ENCODE measurements at places on chromosomes 5 and 9.
A peak's percentile ranks its signal among the peaks of the same experiment; 100 is the strongest.

GRCh38 chr9:71098801-71099200, 22.6 kb downstream of the TRPM3 start:
- DNase-seq, result no peak

DNA sequence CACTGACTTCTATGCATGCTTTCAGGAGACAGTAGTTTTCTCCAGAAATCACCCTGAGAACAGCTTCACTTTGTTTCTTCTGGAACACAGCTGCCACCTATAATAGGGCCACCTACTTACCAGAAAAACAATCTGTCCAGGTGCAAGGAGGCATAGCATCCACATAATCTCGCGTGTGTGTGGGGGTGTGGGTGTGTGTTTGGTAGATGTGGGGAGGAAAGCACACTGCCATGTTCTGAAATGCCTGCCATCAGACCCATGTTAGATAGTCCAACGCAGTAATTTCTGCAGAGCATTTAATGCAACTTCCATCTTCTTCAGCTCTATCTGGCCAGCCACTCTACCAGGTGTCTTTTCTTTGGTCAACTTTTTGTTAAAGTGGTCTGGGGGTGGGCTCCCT, 102.9 kb downstream of the ACER2 start:
- DNase-seq, result no peak

DNA sequence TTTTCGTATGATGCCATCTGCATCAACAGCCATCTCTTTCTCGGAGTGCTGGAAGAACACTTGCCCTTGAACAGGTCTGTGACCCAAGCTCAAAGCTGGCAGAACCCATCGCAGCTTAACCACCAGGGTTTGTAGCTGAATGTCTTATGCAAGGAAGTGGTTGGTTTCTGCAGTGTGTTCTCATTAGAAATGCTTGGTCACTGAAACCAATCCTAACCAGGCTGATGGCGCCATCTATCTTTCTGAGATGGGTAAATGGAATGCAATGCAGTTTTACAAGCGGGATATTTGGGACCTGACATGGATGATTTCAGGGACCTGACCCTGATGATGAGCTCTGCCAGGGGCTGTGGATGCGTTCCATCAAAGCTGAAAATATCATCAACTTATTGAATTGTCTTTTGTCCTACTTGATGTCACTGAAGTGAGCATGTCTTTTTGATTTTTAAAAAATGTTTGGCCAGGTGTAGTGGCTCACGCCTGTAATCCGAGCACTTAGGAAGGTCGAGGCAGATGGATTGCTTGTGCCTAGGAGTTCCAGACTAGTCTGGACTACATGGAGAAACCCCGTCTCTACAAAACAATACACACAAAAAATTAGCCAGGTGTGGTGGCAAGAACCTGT, 28.7 kb downstream of the DMRT3 start:
- peak; percentile 78 for DNase-seq

GRCh38 chr5:133627180-133627579, 14.8 kb upstream of the FSTL4 start:
- DNase-seq, result no peak

GRCh38 chr9:406886-407654, 192.4 kb downstream of the DOCK8 start:
- no peak for DNase-seq

DNA sequence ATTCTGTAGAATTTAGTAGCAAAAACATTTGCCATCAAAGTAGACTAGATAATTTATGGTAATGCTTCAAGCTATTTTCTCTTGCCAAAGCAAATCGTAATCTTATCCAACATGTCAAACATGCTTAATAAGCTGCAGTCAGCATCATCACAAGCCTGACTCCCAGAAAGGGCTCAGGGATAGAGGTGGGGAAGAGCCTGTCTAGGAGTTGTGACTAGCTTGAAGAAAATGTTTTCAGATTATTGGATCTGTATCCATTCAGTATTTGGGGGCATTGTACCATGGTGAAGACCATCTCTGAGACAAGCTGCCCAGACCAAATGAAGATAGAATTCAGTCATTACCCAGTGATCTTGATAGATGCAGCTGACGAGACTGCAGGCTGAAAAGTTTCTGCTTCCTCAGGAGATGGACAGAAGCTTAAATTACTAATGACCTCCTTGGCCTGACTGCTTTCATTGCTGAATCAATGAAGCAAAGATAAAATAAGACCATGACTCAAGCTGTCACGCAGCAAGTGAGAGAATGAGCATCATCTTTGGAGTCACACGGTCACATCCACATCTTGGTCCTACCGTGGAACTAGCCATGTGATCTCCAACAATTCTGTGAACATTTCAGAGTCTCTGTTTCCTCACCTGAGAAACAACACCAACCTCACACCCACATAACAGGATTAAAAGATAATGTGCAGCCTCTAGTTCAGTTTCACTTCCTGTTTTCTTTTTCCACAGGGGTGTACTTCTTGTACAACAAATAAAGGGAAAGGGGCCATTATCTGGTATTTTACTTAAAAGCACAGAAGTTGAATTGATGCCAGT, 9.4 kb downstream of the ERAP2 start:
- DNase-seq, result peak; percentile 85

DNA sequence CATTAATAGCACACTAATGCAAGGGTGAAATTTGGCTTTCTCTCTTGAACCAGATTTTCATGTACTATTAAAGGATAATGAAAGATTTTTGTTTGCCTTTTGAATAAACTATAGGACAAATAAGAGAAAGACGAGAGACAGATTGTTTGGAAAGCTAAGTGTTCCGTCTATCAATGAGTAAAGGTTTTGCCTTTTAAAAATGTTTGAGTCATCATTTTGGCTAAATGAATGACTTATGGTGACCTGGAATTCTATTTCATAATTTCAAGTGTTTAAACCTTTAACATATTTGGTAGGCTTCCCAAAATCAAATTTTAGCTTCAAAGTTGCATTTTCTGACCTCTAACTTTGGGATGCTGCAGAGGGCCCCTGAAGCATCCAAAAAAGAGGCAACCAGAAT, 145.2 kb downstream of the SLC25A46 start:
- DNase-seq, result no peak

- no peak for DNase-seq
These were observed 49.6 kb upstream of the ADRB2 start for GRCh38 chr5:148776780-148777179.

DNA sequence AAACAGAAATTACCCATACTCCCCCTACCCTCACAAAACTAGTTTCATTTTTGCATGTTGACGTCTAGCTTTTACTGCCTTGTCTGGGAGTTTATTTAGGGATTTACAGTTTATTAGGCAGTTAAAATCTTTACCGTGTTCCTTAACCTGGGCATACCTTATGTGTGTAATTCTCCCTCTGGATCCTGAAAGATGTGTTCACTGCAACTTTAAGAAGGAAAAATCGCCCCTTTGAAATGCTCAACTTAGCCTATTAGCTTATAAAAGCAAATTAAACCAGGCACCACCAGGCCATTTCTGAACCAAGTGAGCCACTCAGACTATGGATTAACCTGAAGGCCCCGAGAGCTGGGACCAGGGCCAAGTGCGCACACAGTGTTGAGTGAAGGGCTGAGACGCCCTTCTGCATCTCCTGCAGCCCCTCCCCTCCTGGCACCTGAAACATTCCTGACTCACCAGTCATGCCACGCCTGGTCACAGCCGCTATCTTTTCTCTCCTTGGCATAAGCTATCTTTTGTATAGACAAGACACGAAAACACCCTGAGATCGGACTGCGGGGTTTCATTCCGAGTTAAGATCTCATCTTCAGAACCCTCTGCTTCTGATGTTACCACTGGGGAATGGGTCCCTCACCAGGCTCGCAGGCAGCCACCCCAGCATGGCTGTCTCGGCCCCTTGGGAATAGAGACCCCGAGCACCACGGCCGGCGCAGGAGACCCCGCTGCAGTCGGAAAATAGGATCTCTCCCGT, 111.9 kb downstream of the ROR2 start:
- DNase-seq, result no peak

DNA sequence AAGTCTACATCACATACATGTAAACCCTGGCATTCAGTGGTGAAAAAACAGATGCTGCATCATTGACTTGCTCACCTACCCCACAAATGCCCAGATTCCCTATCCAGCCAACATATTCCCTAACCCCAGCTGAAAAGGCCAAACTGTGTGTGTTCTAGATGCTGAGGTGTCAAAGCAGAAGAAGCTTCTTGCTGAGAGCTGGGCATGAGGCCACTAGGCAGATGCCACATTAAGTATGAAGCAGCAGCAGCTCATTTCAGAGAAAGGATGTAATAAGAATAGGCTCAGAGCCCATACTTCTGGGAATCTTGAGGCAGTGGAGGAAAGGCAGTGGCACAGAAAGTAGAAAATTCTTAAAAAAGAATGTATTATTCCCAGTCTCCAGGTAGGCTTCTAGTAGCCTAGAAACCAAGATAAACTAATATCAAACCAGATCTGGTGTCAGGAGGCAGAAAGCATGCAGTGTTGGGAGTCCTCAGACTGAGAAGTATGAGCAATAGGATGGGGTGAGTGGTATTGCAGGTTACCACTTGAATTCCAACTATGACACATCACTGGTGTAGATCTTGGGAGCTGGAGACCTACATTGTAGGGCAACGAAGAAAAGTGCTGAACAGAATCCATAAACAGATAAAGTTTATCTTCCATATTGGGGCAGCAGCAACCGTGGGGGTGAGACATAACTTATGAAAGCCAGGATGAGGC, 71.9 kb upstream of the GRHPR start:
- no peak for DNase-seq

- DNase-seq, result no peak
These were observed 60.2 kb downstream of the SPOCK1 start for GRCh38 chr5:137438932-137439331.

- DNase-seq, result peak; percentile 87
These were observed 16.6 kb upstream of the HEMGN start for GRCh38 chr9:97954550-97954989.

DNA sequence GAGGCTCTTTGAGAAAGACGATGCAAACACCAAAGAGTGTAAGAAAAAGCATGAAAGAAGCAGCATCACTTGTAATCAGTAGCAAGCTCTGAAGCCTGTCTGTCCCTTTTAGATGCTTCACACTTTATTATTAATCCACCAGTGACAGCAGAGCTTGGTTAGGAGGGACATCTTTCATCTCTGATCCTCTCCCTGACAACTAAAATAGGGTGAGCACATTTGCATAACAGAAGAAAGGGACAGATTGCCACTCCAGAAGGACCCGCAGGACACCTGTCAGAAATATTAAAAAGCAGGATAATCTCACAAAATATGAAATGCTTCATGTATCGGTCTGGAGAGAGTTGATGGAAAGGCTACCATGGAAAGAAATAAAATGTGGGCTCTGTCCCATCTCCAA, 71.4 kb upstream of the MAP1B start:
- no peak for DNase-seq

GRCh38 chr5:82334856-82335255, 56.7 kb upstream of the RPS23 start:
- DNase-seq, result no peak

GRCh38 chr9:74783408-74783807, 104.3 kb downstream of the TRPM6 start:
- DNase-seq, result no peak

DNA sequence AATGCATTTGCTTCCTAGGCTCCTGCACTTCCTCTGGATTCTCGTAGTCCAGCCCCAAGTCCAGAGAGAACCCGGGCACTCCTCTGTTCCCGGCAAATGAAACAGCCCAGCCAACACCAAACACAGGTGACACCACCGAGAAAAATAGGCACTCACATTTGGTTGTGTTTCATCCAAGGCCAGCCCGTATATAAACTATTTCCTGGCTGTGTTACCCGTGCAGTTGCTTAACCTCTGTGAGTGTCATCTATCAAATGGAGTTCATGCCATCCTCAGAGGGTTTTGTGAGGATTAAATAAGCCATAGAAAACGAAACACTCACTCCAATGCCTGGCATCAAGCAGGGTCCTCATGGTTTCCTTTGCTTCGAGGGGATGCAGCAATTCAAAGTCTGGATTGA, 115.2 kb downstream of the BOD1 start:
- no peak for DNase-seq

DNA sequence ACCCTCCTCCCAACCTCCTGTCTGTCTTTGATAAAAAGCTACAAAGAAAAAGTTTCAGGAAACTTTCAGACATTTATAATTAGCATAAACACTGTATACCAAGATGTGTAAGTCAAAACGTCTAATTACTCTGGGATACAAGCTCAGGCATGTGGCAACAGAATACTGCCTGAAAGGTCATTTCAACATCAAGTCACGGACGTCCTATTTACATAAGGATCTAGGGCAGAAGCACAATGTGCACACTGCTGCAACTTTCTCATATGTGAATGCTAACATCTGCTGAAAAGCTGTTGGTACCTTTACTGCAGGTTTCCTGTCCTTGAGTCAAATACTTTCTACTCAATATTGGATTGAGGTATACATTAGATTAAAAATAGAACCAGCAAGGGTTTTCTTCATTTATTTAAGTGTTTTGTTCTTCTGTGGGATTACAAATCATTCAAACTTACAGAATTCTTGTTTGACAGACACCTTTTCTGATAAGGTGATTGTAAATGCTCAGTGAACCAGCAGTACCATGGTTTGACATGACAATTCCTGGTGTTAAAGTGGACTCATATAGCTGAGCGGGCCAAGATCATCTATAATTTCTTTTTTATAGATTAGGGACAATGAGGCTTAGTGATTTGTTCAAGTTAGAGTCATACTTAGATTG, 36.8 kb downstream of the ELL2 start:
- no peak for DNase-seq

DNA sequence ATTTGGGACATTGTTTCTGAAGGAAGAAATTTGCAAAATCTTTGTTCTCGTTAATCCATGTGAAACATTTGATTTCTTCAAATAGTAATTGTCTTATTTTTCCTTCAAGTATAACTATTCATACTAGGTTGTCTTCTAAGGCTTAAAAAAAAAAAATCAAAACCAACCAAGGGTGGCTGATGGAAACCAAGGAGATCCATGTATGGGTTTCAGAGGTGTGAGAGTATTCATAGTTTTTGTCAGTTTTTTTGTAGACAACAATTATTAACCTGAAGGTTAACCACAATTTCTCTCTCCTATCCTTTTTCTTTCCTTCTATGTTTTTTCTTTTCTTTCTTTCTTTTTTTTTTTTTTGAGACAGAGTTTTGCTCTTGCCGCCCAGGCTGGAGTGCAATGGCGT, 35.4 kb downstream of the KDM4C start:
- DNase-seq, result no peak

GRCh38 chr5:110908848-110909247, 162.7 kb upstream of the TSLP start:
- DNase-seq, result no peak
